ENCODE measurements at places on chromosomes 7 and 10.
A peak's percentile ranks its signal among the peaks of the same experiment; 100 is the strongest.

DNA sequence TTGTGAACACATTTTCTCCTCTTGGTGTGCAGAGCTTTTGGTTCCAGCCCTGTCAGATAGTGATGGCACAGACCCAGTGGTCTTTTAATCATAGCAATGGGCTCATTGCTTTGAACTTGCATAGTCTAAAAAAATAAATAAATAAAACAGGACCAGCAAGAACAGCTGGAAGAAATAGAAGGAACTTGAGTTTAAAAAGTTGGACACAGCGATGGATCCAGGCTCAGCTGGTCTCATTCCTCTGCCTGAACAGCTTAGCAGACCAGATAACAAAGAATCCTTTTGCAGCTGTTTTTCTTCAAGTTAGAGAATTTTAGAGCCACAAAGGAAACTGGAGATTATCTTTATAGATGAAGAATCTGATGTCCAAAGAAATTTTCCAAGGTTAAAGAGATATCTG lies 1005.6 kb downstream of the LRMDA start:
- DNase-seq = no peak

GRCh38 chr10:88182601-88182930 lies 319.1 kb downstream of the PTEN start:
- no peak for DNase-seq

DNA sequence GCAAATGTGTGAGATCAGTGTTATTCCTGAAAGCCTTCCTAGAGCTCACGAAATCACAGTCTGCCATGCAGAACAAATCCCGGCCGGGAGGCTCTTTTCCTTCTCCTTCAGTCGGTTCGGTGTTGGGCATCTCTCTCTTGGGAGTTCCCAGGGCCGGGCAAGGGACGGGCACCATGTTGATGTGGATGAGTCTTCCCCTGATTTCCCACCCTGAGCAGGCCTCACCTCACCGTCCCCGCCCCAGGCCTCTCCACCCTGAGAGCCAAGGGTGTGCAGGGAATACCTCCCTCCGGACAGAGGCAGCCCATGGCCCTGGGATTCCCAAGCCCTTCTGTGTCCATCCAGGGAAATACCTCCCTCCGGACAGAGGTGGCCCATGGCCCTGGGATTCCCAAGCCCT lies 28.0 kb upstream of the DIP2C start:
- DNase-seq = no peak

DNA sequence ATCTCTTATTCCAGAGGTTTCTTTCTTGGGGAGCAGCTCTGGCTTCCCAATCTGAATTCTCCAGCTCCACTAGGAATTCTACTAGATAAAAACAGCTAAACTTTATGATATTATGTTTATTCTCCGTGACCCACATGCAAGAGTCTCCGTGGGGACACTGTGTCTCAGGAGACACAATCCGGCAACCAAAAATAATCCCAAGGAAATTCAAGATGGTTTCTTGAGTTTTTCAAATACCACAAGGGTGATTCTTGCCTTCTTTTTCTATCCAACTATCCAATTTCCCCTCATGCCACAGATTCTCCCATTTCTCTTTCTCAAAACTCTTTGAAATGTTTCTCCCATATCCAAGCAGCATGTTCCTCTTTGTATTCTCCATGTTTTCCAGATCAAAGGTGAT lies 103.1 kb downstream of the FAS start:
- no peak for DNase-seq

GRCh38 chr10:114396464-114396863 lies 7.8 kb downstream of the AFAP1L2 start:
- no peak for DNase-seq

DNA sequence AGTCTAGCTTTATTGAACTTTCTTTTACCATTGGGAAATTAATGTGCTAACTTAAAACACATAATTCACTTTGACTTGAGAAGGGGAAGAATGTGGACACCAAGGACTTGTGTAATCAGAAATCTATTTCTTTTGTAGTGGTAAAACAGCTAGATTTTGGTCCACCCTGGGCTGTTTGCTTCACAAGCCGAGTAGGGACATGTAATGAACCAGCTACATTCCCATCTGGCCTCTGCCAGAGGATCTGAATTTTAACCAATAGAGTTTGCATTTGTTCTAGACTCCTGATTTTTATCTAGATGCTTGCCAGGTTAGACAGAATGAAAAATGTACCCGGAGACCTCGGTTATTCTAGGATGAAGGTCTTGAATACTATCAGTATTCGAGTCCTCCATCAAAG lies 1.9 kb downstream of the CACNB2 start:
- no peak for DNase-seq

- DNase-seq = no peak
Measured at GRCh38 chr7:117564627-117565026, 84.8 kb downstream of the CFTR start.

- no peak for DNase-seq
Measured at GRCh38 chr7:106062521-106062931, 49.6 kb downstream of the SYPL1 start.

DNA sequence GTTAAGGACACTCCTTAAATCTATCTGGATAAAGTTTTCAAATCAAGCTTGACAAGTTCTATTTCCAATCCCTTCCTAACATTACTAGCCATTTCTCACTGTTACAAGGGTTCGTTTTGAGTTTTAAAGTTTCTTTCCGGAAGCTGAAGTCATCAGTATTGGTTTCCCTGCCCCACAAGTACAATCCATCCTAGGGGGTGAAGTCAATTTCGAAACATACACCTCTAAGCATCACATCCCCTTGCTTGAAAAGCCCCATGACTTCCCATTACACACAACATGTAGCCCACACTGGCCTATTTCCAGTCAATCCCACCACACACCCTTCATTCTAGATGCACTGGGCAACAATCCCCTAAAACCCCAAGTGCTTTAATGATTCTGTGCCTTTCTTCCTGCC lies 13.0 kb downstream of the DPY19L1 start:
- no peak for DNase-seq

DNA sequence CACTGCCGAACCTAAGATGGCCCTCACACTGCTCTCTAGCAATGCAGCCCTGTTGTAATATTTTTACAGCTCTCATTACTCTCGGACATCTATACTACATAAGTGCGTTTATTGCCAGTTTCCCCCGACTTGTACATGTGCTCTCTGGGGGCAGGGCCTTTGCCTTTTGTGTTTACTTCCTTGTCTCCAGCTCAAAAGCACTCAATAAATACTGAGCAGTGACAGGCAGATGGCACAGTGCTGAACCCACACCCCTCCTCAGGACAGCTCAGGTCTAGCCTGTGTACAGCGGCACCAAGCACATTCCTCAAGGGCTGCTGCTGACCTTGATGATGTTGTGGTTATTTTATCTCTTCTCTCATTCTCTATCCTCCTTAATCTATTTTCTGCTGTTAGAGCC lies 68.0 kb upstream of the ELMO1 start:
- DNase-seq = no peak

DNA sequence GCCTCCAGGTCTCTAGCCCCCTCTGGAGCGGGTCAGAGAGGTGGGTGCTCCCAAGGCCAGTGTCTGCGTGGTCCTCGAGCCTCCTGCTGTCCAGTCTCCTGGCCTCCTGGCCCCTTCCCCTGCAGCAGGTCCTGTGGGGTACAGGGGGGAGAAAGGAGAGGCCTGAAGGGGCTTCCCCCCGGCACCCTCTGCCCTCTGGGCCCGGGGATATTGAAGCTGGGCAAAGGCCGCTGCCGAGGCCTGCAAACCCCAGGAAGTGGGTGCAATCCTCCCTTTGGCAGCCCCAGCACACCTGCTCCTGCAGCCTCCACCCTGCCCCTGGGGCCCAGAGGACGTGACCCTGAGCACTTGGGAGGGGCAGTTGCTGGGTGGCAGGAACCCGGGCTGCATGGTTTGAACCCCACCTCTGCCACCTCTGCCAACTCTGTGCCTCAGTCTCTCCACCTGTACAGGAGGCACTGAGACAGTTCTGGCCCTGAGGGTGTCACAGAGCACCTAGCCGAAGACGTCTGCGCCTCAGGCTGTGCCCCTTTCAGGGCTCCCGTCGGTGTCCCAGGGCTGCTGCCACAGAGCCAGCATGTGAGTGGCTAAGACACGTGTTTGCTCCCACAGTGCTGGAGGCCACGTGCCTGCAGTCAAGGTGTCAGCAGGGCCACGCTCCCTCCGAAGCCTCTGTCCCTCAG lies 59.1 kb upstream of the INPP5A start:
- DNase-seq = no peak

DNA sequence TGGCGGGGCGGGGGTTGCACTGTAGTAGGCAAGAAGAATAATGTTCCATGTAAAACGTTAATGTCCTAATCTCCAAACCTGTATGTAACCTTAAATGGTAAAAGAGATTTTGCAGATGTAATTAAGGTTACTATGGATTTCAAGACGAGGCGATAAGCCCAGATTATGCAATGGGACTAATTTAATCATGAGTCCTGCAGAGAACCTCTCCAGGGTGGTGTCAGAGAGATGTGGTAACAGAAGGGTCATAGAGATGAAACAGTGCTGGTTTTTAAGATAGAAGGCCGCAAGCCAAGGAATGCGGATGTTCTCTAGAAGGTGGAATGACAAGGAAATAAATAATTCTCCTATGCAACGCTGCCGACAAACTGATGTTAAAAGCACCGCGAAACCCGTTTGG lies 57.1 kb downstream of the UBE3C start:
- no peak for DNase-seq

DNA sequence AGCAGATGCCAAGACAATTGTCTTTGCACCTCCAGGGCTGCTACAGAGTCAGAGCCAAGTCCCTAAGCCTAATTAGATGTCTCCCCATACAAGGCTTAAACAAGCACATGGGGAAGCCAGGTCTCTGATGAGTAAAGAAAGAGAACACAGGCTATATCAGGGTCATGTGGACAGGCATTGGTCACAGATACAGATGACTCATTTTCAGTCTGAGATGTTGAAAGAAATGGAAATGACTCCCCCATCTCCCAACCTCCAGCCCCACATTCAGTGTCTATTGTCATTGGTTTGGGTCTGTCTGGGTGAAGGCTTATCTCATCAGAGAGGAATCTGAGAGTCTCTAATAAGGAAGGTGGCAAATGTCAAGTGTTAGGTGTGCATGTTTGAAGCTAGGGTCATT lies 290.1 kb upstream of the KIAA1217 start:
- peak; percentile 9 for DNase-seq

GRCh38 chr10:12481924-12482323 lies 132.6 kb downstream of the CAMK1D start:
- DNase-seq = no peak

DNA sequence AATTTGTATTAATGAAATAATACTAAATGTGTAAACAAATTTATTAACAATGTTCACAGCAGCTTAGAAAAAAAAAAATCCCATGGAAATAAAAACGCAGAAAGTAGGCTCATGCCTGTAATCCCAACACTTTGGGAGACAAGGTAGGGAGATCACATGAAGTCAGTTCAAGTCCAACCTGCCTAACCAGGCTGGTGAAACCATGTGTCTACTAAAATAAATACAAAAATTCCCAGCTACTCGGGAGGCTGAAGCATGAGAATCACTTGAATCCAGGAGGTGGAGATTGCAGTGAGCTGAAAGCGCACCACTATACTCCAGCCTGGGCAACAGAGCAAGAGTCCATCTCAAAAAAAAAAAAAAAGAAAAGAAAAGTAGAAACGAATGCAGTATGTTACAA lies 36.2 kb downstream of the LARP4B start:
- DNase-seq = no peak

- peak; percentile 86 for DNase-seq
Measured at GRCh38 chr10:23351926-23352519, 7.4 kb upstream of the C10orf67 start.

DNA sequence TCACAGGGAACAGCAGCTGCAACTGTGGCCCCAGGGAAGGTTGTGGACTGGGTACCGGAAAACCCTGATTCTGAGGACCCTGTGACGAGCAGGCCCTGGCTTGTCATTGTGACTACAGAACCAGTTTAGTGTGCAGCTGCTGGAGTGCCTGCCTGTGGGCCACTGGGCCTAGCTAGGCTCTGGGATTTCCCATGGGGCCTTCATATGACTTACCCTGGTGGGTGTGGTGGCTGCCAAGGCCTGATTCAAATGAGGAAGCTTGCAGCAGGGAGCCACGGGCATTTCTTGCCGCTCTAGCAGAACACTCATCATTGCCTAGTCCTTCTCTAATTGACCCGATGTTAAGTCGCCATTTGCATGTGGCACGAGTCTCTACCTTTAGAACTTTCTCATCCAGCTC lies 14.7 kb upstream of the CAMK2G start:
- DNase-seq = peak; percentile 84

DNA sequence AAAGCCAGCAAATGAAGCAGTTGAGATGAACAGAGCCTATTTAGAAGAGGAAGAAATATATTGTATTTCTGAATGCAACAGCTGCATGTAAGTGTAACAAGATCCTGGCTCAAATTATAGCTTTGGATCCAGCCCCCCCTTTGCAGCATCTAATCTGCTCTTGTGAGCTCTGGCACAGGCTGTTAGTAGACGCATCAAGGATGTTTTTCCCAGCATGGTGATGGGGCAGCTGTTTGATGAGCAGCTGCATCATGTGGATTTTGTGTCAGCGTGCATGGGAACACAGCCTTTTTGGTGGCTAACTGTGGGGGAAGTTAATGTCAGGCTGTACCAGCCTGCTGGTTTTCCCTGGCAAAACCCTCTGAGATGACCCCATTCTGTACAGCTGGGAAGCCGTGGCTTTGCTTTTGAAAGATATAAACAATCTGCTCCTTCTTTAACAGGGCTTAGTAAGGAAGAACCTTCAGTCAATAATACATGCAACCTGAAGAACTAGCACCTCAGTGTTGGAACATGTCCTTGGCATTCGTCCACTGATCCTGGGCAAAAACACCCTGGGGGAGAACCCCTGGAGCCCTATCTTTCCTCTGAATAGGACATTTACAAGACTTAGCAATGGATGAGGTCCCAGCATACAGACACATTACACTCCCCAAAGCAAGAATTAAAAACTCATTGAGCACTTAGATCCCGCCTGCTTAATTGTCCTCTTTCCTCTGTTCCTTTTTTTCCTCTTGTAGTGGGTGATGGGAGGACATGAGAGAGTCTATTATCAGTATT lies 70.6 kb downstream of the NPS start:
- DNase-seq = no peak

GRCh38 chr7:127815631-127816145 lies 163.7 kb downstream of the SND1 start:
- DNase-seq = no peak

- DNase-seq = no peak
Measured at GRCh38 chr10:78408671-78409472, 375.2 kb downstream of the RPS24 start.

- DNase-seq = no peak
Measured at GRCh38 chr10:130003166-130003565, 39.1 kb upstream of the EBF3 start.

DNA sequence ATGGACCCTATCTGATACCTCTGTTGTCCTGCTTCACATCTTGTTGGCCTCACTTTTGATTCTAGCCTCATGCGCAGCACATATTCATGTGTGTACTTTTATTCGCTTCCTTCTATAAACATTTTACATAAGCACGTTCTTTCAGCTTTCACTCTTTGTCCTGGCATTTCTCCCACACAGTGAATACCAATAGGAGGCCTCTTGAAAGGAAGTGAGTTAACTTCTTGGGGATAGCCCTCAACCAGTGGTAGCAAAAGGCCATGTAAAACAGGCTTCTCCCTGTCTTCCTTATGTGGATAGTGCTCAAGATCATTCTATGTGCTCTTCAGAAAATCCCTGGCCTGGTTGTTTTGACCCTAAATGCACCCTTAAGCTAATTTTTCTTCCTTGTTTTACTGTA lies 633.9 kb upstream of the MBL2 start:
- no peak for DNase-seq

- DNase-seq = no peak
Measured at GRCh38 chr7:18671176-18671575, 175.6 kb downstream of the HDAC9 start.

- DNase-seq = peak; percentile 19
Measured at GRCh38 chr10:59536167-59537014, 173.3 kb downstream of the SLC16A9 start.
